ENCODE measurements at places on chromosomes 1 and 21. TPM values are rescaled to one million over a fixed set of nuclear protein-coding genes. Genes with fewer than 3 reads are reported as not detected.

The ATAD3B gene
- total RNA-seq: 15.1 TPM

The IL10RB gene
- 55.6 TPM for total RNA-seq

The SHE gene
- 0.15 TPM for total RNA-seq

The EVA1B gene
- total RNA-seq: 225 TPM

The SLC30A10 gene
- total RNA-seq: not detected

The DMBX1 gene
- not detected for total RNA-seq

The GJA5 gene
- total RNA-seq: 2.0 TPM

The SLAMF9 gene
- total RNA-seq: not detected

The TNFAIP8L2 gene
- total RNA-seq: not detected

The RAP1GAP gene
- 0.15 TPM for total RNA-seq

The MXRA8 gene
- total RNA-seq: 534 TPM

The FAM43B gene
- 0.33 TPM for total RNA-seq

The LCE6A gene
- not detected for total RNA-seq
